ENCODE measurements at places on chromosomes 12 and 14.

GRCh38 chr12:10595881-10596280, 17.5 kb downstream of the MAGOHB start:
- DNase-seq: no peak

DNA sequence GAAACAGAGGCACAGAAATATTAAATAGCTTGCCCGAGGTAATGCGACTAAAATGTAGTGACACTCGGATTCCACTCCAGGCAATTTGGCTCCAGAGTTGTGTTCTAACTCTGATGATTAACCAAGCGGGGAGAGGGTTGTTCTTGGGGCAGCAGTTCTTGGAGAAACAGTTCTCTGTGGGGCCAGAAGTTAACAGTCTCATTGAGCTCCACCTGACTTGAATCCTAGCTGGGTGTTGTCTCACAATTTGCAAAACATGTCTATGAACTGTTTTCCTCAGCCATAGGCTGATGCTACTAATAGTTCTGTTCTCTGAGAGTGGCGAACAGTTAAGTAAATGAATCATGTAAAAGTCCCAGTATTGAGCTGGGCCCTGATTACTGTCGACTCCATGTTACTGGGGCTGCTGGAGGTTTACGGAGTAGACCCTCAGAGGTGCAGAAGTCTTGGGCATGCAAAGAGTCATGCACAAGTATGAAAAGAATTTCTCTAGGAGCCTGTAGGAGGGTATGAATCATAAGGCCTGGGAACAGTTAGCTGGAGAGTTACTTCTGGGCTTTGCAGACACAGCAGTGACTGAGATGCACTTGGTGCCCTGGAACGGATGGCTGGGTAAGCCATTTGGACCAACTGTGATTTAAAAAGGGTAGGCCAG, 15.4 kb upstream of the NIN start:
- DNase-seq: no peak

- DNase-seq: no peak
Observed at GRCh38 chr14:98140862-98141530, 1131.0 kb downstream of the BCL11B start.

GRCh38 chr12:19884021-19884492, 444.8 kb downstream of the AEBP2 start:
- no peak for DNase-seq

DNA sequence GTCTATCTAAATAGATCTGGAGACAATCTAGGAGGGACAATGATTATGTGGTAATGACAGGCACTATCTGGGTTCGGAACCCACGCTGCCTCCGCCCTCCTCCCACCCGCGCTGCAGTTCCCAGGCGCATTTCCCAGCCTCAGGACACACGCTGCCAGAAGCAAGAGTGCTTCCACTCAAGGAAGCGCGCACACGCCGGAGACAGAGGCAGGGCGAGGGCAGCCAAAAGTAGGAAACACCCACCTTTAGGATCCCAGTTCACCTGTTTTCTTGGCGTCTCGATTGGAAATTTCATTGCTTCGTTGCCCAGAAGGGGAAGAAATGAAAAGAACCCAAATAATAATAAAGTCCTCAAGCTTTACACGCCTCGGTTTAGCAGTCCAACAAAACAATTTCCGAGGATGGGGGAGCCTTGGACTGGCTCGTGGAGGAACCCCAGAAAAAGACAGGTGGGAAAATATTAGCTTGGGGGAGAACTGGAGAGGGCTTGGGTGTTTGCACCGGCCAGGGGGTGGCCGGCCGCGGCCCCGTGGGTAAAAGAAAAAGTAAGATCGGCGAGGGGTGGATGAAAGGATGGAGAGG, 474 bp downstream of the KCNK10 start:
- no peak for DNase-seq
